ENCODE measurements at places on chromosomes 16 and 17.
A peak's percentile ranks its signal among the peaks of the same experiment; 100 is the strongest.

DNA sequence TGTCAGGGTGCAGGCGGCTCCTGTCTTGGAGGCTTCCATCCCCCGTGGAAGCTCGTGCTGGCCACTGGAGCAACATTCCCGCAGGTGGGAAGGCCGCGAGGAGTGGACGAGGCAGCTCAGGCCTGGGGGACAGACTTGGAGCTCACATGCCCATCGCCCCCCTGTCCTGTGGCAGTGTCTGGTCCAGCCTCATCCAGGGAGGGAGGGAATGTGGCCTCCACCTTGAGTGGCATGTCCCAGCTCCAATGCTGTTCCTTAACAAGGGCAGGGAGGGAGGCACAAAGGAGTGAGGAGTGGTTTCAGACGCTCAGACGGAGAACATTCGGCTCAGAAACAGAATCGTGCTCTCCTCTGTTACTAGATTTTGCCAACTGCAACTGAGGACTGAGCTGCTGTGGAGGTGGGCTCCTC, 159.4 kb upstream of the CHMP6 start:
- DNase-seq = peak; percentile 19

DNA sequence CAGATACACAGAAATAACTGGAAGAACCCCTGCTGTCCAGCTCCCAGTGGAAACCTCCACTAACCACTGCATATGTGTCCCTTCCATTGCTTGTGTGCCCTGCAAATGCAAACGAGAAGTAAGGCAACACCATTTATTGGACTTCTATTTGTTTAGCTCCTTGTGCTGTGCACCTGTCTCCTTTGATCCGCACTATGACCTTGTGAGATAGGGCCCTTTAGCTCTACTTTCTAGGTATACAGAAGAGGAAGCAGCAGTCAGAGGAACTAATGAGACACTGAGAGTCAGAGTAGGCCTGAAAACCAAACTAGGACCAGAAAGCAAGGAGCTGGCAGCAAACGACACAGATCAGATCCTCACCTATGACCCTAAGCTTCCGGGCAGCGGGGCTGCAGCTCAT, 22.4 kb downstream of the SOX9 start:
- DNase-seq = no peak

- DNase-seq = peak; percentile 80
Measured at GRCh38 chr16:82192665-82193064, 22.6 kb upstream of the MPHOSPH6 start.

DNA sequence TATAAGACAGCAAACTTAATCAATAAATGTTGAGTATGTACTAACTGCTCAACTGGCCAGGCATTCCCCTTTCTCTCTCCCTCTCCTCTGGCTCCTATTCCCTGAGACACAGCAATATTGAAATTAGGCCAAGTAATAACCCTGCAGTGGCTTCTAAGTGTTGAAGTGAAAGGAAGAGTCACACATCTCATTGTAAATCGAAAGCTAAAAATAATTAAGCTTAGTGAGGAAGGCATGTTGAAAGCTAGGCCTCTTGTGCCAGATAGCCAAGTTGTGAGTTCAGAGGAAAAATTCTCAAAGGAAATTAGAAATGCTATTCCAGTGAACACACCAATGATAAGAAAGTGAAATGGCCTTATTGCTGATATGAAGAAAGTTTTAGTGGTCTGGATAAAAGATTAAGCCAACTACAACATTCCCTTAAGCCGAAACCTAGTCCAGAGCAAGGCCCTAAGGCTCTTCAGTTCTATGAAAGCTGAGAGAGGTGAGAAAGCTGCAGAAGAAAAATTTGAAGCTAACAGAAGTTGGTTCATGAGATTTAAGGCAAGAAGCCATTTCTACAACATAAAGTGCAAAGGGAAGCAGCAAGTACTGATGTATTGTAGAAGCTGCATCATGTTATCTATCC, 35.4 kb upstream of the ABCC11 start:
- DNase-seq = no peak

DNA sequence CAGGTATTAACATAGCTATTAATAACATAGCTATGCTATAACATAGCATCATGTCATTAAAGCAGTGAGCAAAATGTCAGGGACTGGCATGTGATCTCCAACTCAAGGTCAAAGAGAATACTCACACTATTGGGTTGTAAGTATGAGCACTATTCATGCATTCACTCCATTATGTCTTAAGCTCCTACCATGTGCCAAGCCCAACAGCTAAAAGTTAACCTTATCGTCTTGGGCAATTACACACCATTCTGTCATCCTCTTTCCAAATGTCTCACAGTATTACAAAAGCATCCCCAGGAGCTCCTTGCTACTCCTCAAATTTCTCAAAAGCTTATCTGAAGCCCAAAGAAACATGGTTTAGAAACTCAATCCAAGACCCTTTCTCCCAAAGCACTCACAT, 22.0 kb upstream of the NOG start:
- DNase-seq = no peak

DNA sequence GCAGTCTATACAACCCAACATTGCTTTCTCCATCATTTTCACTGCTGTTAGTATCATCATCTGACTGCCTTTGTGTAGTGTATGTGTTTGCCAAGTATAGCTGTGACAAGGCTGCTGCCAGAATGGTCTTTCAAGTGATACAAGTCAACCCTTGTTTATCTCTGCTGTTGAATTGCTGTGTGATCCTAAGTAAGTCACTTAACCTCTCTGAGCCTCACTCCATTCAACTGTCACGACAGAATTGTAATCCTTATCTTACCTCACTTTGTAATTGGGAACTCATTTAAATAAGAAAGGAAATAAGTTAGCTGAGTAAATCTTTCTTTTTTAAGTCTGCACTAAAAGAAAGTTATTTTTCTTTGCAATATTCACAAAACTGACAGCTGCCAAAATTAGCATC, 340.6 kb downstream of the CA10 start:
- DNase-seq = no peak

DNA sequence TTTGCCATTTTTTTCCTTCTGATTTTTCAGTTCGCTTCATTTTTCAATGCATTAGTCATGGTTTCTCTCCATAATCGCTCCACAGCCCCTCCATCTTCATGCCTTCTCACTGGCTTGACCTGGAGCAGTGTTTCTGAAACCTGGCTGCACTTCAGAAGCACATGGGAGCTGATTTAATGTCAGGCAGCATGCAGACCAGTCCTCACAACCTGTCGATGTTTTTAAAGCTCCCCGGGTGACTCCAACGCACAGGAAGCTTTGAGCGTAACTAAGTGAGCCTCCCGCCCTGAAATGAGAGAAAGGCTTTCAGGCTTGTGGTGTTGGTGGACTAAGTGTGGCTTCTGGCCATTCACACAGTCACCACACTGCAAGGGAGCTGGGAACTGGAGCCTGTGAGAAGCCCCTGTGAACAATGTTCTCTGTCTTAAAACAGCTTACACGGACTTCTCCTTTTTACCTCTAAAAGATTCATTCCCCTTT, 16.8 kb upstream of the DRG2 start:
- no peak for DNase-seq

DNA sequence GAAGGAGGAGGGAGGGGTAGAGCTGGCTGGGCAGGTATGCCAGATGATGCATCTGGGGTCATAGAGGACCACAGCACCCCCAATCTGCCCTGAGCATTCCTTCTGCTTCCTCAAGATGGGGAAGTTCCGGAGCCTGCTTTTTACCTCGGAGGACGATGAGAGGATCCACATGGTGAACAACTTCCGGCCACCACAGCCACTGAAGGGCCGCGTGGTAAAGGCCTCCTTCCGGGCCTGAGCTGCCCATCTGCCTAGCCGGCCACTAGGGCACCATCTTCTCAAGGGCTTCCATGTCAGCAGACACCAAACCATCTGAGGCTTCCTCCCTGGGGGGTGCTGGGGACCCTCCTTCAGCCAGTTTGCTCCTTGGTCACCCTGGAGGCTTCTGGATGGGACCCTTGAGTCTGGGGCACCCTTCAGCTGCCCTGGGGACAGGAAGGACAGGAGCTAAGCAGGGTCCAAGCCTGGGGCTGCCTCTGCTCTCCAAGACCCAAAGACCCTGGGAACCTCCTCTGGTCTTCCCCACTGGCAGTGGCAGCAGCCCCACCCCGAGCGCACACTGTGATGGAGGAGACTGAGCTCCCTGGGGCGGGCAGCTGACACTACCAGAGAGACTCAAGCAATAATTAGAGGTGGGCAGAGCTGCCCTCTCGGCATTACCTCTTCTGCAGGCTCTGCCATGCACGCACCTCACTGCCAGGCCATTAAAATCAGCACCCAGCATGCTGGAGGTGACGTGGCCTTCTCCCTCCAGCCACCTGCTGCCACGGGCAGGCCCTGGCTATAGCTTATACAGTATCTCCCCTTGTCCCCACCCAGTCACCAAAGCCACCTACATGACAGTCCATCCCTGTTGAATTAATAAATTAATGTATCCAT, 9.3 kb downstream of the CA7 start:
- no peak for DNase-seq

DNA sequence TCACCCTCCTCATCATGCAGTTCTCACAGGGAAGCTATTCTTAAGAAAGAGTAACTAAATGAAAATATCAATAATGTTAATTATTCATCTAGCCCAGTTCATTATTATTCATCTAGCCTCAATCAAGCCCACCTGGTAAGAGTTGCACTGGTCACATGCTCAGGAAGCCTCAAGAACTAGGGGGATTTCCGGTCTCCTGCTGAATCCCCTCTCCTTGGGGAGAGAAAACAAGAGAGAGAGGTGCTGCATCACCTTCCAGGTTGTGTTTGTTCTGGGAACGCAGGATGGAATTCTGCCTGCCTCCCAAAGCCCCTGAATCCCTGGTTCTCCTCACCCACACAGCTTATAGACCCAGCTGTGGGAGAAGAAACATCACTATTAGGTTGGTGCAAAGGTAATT, 164.0 kb downstream of the PMP22 start:
- no peak for DNase-seq

DNA sequence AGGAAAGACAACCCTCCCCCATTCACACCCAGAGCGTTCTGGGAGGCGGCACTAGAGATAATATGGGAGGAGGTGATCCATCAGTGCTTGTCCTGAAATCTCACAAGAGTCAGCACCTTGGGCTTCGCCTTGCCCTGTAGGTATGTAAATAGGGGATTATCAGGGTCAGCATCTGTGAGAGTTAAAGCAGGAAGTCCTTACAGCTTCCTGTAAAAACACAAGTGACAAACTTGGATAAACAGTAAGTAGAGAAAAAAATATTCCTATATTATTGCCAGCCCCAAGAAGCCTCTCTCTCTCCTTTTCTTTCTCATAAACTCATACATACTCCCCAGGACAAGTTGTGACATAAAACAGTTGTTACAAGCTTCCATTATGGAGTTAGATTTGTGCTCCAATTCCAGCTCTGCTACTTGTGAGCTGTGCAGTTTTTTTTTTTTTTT, 187.7 kb downstream of the MAF start:
- DNase-seq = no peak

DNA sequence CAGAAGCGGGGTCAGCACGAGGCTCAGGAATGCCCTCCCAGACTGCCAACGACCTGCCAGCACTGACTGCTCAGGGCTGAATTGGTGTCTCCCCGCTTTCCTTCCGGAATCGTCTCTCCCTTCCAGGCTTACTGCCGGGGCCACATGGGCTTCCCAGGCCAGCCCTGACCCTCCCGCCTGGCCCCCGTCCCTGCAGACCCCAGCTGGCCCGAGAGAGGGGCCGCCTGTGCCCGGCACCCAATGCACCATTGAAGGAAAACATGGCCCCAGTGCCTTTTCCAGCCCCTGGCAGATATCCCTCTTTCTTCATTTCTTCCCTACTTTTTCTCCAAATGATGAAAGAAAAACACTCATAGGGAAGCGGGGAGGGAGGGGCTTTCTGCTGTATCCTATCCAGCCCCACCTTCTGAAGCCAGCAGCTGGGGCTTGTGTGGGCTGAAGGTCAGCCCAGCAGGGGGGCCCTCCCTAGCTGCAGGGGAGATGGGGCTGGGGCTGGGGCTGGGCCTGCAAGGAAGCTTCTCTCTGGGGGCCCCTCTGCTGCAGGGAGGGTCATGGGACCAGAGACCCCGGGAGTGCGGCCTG, 25.9 kb downstream of the ZNF469 start:
- DNase-seq = no peak

- DNase-seq = peak; percentile 94
Measured at GRCh38 chr17:69828087-69828486, 246.9 kb upstream of the KCNJ16 start.

- no peak for DNase-seq
Measured at GRCh38 chr16:48225456-48225855, 18.6 kb upstream of the LONP2 start.

DNA sequence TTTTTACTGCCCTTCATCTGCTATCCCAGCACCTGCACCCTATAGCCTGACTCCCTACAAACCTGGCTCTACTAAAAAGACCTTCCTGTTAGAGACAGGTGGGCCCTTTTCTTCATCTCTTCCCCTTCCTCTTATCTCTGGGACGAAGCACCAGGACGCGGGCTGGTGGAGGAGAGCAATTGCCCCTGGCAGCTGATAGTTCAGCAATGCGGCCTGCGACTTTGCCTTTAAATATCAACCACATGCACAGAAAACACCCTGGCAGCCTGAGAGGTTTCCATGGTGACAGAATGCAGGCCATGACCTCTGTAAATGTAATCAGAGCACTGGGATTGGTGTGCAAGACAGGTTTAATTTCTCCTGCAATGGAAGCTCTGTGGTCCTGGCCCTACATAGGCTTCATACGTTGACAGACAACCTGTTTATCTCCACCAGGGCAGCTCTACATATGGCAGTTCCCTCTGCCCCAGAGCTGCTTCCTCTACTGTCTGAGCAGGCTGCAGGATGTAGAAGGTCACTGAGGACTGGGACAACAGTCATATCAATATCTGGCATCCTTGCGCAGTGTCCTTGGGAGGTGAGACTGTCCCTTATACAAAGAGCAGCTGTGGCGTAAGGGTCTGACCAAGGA, 10.0 kb upstream of the SKAP1 start:
- no peak for DNase-seq

- no peak for DNase-seq
Measured at GRCh38 chr17:57612202-57613071, 132.7 kb downstream of the CCDC182 start.

DNA sequence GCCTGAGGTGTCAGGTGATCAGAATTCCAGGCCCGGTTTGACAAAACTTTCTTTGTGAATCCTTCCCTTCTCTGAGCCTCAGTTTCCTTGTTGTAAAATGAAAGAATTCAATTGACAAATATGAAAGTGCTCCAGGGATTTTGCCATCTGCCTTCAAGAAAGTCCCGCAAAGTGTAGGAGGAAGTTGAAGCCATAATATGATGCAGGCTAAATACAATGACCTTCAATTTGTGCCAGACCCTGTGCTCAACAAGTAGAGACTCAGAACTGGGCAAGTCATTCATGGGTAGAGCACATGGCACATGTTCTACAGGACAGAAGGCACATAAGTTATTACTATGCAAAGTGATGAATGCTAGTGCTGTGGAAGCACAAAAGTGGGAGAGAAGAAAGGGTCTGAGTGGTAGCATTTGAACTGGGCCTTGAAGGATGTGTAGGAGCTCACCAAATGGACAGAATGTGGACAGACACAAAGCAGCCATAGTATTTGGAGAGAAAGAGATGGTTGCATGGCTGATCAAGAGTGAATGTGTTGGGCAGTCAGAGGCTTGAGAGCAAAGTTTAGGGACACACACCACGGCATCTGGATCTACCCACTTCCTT, 2.4 kb upstream of the SCIMP start:
- no peak for DNase-seq

GRCh38 chr16:65698791-65699321, 577.0 kb upstream of the CDH11 start:
- no peak for DNase-seq

GRCh38 chr17:74199306-74200092, 4.0 kb upstream of the RPL38 start:
- no peak for DNase-seq
